NCI-H146 (cell line): ENCODE measurements at places on chromosomes 13 and 19.

DNA sequence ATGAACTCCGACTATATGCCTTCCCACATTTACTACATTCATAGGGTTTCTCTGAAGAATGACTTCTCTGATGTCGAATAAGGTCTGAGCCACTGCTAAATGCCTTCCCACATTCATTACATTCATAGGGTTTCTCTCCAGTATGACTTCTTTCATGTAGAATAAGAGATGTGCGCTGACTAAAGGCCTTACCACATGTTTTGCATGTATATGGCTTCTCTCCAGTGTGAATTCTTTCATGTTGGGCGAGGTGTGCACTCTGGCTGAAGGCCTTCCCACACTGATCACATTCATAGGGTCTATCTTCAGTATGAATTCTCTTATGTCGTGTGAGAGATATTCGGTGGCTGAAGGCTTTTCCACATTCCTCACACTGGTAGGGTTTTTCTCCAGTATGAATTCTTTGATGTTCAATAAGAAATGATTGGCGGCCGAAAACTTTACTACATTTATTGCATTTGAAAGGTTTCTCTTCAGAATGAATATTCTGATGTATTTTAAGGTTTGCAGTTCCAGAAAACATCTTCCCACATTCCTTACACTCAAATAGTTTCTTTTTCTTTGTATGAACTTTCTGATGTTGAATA lies 35.8 kb downstream of the ZNF667 start:
- DNase-seq, result no peak

- DNase-seq, result no peak
Measured at GRCh38 chr19:32519023-32519422, 62.0 kb upstream of the PDCD5 start.

DNA sequence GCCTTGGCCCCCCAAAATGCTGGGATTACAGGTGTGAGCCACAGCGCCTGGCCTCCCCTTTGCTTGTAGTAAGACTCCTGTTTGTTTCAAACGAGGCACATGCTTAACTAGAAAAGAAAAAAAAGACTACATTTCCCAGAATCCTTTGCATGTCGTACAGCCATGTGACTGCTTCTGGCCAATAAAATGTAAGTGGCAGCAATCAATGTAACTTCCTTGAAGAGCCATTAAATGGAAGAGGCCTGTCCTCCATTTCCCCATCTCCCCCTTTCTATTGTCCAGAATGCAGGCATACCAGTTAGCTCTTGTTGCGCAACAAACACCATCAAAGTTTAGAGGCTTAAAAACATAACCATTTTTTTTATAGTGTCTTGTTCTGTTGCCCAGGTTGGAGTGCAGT lies 10.4 kb upstream of the GPR32 start:
- DNase-seq, result no peak

GRCh38 chr13:46352805-46353204 lies 34.2 kb downstream of the RUBCNL start:
- DNase-seq, result no peak

DNA sequence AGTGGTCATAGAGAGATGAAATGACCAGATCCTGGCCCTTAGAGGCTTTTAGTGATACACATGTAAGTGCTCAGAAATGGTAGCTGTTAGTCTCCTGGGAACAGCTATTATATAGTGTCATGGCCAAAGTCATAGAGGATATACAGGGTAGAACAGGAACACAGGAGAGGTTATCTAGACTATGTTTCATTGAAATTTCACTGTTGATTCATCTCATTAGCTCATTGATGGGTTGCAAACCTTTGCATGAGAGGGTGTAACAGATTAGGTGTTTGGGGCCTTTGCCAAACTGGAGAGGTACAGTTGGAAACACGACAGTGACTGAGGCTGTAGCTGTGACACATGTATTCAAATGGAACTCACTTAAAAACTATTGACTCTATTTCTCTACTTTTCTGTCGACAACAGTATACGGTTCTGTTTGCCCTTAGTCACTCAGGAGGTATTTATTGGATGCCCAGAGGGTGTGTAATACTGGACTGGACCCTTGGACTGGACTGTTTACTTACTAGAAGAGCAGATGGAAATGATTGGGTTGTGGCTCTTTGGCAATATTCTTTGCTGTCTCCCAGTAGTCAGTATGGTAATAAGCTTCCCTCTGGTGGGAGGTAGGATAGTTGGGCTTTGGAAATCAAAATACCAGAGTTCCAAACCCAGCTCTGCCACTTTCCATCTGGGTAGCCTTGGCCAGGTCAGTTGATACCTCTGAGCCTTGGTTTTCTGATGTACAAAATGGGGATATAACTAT lies 29.8 kb downstream of the ARHGAP35 start:
- DNase-seq, result peak; percentile 16
